CD8-positive, alpha-beta T cell (primary cell): ENCODE measurements at places on chromosomes 1 and 21.

DNA sequence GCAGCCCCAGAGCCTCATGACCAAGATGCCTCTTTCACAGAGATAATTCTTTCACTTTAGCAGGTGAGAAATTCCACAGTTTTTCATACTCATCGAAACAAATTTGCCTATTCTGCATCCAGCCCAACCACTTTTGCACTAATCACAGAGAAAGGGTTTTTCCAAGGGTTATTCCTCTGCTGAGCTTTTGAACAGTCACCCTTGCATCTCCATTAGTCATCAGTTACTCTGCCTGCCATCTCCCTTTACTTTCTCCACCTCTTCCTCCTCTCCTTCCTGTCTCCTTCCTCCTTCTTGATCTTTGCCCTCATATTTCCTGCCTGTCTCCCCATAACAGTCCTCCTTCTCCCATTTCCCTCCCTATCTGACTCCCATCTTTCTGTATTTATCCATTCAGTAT, 43.9 kb downstream of the FH start:
- DNase-seq, result no peak

DNA sequence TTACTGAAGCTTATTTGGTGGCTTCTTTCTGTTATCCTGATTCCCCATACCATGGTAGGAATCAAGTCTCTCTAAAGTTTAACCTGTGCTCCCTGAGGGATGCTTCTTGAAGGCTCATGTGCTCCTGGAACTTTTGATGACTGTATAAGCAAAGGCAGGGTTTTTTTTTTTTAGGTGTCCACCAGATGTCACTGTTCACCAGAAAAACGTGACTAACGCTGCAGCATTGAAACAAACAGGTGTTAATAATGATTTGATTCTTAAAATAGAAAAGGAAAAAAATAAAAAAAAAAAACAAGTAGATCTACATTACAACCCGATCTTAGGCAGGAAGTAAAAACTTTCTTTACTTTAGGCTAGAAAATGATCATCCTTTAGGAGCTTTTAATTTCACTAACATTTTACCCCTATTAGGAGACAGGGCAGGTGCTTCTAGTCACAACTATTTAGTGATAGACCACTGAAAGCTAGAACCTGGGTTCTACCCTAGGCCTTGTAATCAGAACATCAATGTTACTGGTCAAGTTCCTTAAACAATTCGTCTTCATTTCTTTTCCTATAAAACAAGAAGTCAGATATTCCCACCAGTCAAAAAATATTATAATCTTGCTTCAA, 223.0 kb downstream of the PLA2G4A start:
- no peak for DNase-seq

DNA sequence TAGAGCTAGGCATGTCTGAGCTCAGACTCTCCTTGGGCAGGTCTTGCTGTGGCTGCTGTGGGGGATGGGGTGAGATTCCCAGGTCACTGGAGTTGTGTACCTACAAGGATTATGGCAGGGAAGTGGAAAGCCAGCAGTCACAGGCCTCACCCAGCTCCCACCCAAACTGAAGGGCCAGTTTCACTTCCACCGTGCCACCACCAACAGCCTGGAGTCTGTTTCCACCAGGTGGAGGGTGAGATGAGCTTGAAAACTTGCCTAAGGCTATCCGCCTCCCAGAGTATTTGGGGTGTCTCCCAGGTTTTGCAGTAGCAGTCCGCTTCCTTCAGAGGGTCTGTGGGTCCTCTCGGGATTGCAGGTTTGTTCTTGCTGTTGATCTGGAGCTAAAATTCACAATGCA, 327.7 kb downstream of the PTPRC start:
- DNase-seq, result no peak

DNA sequence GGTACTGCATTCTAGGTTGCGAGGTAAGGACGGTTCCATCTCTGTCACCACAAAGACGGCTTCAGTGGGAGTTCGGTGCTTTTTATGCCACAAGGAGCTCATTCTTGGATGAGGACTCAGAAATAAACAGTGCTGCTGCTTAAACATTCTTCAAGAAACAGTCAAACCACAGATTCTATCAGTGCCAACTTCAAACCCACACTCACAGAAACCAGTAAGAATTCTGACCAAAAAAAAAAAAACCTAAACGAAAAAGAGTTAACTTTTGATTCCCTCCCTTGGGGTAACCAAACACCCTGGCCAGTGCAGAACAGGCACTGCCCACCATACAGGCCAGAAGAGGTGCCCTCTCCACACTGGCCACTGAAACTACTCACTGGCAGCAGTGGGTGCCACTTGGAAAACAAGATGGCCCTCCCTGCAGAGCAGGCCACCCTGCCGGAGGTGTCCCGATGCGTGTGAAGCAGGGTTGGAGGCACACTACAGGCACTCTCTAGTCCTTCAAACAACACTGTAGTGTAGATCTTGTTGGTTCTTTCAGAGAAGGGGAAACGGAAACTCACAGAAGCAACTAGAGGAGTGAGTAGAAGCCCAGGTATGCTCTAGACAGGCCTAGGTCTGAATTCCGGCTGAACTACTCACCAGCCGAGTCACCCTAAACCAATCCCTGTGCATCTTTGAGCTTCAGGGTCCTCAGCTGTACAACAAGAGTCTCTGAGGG, 87.3 kb upstream of the TLR5 start:
- DNase-seq, result peak; percentile 38

- no peak for DNase-seq
These were observed 24.3 kb downstream of the KIAA1614 start for GRCh38 chr1:180937012-180937372.

GRCh38 chr1:56566061-56566744, 13.2 kb downstream of the PLPP3 start:
- DNase-seq, result no peak

DNA sequence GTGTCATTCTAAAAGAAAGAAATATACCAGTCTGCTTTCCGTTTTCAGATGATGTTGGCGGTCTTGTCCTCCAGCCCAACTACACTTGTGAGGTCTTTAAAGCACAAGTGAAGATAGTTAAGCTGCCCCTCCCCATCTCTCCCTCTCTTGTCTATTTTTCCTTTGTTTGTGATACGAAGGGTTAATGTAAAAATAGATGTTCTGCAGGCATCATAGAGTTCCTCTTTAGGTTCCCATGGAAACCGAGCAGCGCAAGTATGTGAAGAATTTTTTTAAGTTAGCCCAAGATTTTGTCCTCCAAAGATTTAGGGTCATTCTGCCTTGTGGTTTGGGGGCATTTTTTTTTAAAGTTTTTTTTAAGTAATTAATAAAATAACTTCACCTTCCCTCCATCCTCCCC, 232.4 kb upstream of the AJAP1 start:
- no peak for DNase-seq

GRCh38 chr1:224767676-224768075, 151.6 kb downstream of the CNIH3 start:
- DNase-seq, result no peak

DNA sequence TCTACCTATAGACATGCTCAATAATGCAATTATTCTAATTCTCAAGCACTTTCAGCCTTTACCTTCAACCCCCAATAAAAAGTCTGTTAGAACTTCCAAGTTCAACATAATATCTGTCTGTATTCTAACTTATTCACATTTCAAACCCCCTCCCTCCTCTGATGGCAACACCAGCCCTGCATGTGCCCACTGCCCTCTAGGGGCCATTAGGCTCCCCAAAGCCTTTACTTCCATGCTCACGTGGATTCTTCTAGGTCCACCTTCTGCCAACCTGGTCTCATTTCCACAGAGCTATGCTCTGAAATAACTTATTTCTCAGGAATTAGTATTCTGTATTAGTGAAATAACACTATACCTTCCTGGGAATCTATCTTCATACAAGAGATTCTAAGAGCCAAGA, 22.2 kb upstream of the KPRP start:
- DNase-seq, result no peak

GRCh38 chr1:186575348-186575747, 104.9 kb downstream of the PTGS2 start:
- no peak for DNase-seq

DNA sequence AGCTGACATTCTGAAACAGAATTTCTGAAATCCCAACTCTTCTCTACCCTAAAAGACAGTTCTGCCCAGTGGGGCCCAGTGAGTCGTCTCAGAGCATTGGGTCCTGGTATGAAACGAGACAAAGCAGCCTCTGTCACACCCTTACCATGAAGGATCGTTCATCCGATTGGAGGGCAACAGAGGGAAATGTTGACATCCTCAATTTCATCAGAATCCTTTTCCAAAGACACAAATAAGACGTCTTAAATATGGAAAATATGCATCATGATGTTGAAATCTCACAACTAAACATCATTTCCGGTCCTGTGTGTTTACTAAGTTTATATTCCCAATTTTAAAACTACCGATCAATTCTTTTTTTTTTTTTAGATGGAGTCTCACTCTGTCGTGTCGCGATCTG, 112.1 kb upstream of the SLC45A1 start:
- no peak for DNase-seq

GRCh38 chr1:165824269-165824643, 3.2 kb upstream of the UCK2 start:
- no peak for DNase-seq

GRCh38 chr1:67844988-67845387, 11.7 kb upstream of the GNG12 start:
- DNase-seq, result no peak

DNA sequence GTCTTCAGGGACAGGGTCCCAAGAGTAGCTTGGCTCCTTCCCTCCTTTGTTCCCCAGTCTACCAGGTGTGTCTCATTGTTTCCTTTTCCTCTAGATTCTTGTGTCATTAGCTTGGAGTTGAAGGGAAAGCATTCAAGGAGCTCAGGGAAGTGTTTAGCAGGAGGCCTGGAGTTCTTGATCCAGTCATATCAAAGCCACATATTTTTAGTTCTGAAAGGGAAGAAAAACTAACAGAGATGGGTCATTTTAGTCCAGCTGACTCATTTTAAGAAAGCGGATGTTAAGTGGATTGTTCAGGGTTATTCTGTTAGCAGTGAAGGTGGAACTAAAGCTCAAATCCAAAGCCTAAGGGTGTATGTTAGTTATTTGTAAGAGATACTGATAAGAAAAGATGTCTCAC, 721 bp downstream of the C1orf54 start:
- DNase-seq, result no peak

- DNase-seq, result no peak
These were observed 593.3 kb downstream of the MATN1 start for GRCh38 chr1:30130099-30130498.

DNA sequence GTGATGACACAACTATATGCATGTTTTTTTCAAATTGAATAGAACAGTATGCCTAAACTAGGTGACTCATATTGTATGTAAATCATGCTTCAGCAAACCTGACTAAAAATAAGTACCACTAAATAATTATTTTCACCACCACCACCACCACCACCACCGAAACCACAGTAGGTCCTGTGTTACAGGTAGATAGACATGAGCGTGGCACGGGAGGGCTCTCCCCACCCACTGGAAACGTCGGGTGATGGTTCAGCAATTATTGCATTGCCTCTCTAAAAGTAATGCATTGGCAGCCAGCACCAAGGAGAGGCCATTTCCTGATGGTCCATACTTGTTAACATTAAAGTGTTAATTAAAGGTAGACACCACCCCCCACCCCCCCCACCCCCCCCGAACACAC, 297.0 kb upstream of the NCAM2 start:
- DNase-seq, result no peak

GRCh38 chr1:19441048-19441780, 44.1 kb downstream of the CAPZB start:
- no peak for DNase-seq

GRCh38 chr1:207243442-207244408, 77.8 kb upstream of the CD55 start:
- no peak for DNase-seq

DNA sequence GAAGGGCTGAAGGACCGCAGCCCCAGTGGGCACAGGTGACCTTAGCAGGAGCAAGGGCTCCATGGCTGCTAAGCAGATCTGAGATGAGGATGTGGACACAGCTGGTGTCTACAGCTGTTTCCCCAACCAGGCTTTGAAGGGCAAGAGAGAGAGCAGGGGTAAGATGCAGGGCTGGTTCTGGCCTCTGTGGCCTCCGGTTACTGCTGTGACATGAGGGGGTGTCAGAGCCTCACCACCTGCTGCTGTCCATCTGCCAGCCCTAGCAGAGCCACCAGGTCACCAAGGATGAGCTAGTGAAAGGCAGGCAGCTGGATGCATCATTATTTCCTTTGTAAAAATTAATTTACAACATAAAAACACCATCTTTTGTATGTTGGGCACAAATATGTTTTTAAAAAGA, 33.4 kb downstream of the OBSCN start:
- no peak for DNase-seq

GRCh38 chr1:162573136-162573535, 11.6 kb downstream of the UAP1 start:
- DNase-seq, result no peak

DNA sequence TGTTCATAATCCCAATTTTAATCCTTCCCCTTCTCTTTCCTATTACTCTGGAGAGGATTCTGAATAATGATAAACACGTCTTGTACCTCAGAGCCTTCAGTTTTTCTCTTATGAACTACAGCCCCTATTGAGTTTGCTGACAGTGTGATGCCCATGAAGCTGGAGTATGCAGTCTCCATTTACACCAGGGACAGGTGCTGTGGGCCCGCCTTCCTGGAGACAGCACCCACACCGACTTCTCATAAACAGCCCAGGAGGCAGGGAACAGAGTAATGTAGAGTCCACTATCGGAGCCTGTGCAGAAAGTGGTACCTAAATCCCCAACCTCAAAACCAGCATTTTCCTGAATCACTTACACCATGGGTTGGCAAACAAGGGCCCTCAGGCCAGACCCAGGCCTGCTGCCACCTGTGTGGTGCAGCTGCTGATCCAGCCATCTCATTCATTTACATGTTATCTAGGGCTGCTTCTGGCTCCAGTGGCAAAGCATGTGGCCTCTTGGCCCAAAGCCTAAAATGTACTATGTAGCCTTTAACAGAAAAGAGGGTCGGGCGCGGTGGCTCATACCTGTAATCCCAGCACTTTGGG, 95.1 kb upstream of the KRTAP19-8 start:
- DNase-seq, result no peak

- DNase-seq, result no peak
These were observed 408.7 kb downstream of the NCAM2 start for GRCh38 chr21:21406921-21407320.

DNA sequence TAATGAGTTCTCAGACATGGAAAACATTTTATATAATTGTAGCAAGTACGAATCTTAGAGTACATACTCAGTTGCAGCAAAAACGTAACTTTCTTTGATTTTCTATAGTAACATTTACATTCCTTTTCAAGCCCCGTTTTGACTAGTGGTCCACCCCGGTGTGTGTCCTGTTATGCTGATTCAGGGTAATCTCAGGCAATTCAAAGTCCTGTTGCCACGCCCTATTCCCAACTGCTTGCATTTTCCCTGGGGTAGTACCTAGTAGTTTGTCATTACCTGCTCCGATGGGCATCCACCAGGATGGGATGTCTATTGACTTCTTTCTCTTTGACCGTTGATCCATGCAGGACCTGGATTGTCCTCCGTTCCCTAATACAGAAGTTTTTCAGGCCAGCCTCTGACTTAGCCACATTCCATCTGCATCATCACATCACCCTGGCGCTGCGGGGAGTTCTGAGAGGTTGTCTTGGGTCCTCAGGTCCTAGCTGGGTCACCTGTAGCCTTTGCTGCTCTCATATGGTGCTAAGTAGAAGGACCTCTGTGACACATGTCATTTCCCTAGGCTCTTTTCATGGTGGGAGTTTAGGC, 15.0 kb upstream of the FCAMR start:
- DNase-seq, result no peak

GRCh38 chr1:3121401-3122210, 52.6 kb downstream of the PRDM16 start:
- DNase-seq, result no peak
